ENCODE measurements at places on chromosomes 11 and 22.

- H3K27me3 ChIP-seq, result no peaks in the 10 kb centered on the region
- peak overlapping the region; percentile 39 for H3K27ac ChIP-seq
- H3K4me3 ChIP-seq, result peak overlapping the region; percentile 32
Observed at GRCh38 chr22:20418211-20418788, 19.3 kb downstream of the SCARF2 start.

DNA sequence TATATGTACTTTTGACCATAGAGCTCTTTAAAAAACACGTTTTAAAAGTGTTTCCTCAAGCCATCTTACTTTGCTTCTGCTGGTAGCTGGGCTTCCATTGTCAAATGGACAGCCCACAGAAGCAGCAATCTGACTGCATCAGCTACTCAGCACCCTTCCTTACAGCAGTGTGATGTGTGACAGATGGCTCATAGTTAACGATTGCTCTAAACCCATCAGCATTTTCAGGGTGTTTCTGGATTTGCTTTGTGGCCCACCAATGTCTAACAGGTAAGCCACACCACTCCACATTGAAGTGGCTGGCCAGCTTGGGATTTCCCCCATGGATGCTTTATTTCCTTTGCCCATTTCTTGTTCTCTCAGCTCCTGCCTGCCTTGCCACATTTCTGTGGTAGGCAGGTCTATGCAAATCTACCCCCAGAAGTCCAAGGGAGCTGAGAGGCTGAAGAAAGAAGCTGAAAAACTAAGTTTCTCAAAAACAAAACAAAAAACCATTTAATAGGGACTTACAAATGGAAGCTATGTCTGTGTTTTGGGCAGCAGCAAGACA, 7.3 kb upstream of the FAR1 start:
- no peak for DNase-seq
- peaks cover 38% of the 10 kb centered on the region for H3K4me1 ChIP-seq
- no peaks in the 10 kb centered on the region for H3K27me3 ChIP-seq
- no peak overlapping the region for H3K4me3 ChIP-seq
- H3K36me3 ChIP-seq, result no peaks in the 10 kb centered on the region

DNA sequence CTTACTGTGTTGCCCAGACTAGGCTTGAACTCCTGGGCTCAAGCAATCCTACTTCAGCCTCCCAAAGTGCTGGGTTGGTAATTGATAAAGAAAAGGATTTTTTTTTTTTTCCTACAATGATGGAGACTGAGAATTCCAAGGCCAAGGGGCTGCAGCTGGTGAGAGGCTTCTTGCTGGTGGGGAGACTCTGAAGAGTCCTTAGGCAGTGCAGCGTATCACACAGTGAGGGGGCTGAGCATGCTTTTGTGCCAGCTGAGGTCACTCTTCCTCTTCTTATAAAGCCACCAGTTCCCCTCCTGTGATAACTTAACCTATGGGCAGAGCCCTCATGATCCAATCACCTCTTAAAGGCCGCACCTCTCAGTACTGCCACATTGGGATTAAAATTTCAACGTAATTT, 28.2 kb upstream of the CCDC81 start:
- DNase-seq, result no peak
- H3K27ac ChIP-seq, result no peak overlapping the region
- no peak overlapping the region for H3K4me3 ChIP-seq
- H3K27me3 ChIP-seq, result no peaks in the 10 kb centered on the region
- H3K4me1 ChIP-seq, result no peaks in the 10 kb centered on the region
- H3K36me3 ChIP-seq, result no peaks in the 10 kb centered on the region

GRCh38 chr11:43922295-43922648, 20.2 kb upstream of the C11orf96 start:
- no peak overlapping the region for H3K4me3 ChIP-seq
- H3K27ac ChIP-seq, result peak overlapping the region; percentile 60
- H3K36me3 ChIP-seq, result peaks cover 45% of the 10 kb centered on the region
- DNase-seq, result no peak
- H3K27me3 ChIP-seq, result no peaks in the 10 kb centered on the region

DNA sequence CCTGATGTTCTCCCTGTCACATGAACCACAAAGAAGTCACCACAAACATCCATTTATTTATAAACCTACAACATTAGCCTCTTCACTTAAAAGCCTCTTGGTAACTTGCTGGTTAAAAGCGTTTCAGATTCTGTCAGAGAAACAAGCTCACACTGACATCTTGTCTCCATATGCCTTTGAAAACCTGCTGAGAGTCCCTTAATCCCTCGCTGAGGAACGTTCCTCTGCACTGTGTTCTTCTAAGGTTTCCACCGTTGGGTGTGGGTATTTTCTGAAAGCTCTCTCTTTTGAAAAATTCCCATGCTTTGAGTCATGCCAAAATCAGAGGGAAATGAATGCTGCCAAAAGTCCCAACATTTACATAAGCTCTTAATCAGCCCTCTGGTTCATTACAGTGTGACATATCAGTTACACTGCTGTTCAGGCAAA, 149.8 kb downstream of the CCDC34 start:
- peak overlapping the region; percentile 54 for H3K27ac ChIP-seq
- no peak for DNase-seq
- H3K36me3 ChIP-seq, result no peaks in the 10 kb centered on the region
- H3K4me3 ChIP-seq, result no peak overlapping the region
- H3K27me3 ChIP-seq, result no peaks in the 10 kb centered on the region
- peaks cover 14% of the 10 kb centered on the region for H3K4me1 ChIP-seq

GRCh38 chr11:73564903-73565302, 33.0 kb downstream of the FAM168A start:
- H3K27ac ChIP-seq, result no peak overlapping the region
- H3K4me1 ChIP-seq, result peaks cover under 1% of the 10 kb centered on the region
- H3K36me3 ChIP-seq, result peaks cover 8% of the 10 kb centered on the region
- H3K4me3 ChIP-seq, result no peak overlapping the region

GRCh38 chr11:42249956-42250355, 790.5 kb upstream of the LRRC4C start:
- no peak overlapping the region for H3K27ac ChIP-seq
- no peak overlapping the region for H3K4me3 ChIP-seq

- DNase-seq, result no peak
- peaks cover 51% of the 10 kb centered on the region for H3K4me1 ChIP-seq
- no peak overlapping the region for H3K4me3 ChIP-seq
- H3K36me3 ChIP-seq, result no peaks in the 10 kb centered on the region
- no peaks in the 10 kb centered on the region for H3K27me3 ChIP-seq
Observed at GRCh38 chr22:23245799-23246136, 65.5 kb downstream of the BCR start.

GRCh38 chr11:86155200-86155844, 86.4 kb upstream of the PICALM start:
- no peak overlapping the region for H3K4me3 ChIP-seq
- H3K27me3 ChIP-seq, result no peaks in the 10 kb centered on the region
- H3K4me1 ChIP-seq, result peaks cover 15% of the 10 kb centered on the region
- no peak for DNase-seq

DNA sequence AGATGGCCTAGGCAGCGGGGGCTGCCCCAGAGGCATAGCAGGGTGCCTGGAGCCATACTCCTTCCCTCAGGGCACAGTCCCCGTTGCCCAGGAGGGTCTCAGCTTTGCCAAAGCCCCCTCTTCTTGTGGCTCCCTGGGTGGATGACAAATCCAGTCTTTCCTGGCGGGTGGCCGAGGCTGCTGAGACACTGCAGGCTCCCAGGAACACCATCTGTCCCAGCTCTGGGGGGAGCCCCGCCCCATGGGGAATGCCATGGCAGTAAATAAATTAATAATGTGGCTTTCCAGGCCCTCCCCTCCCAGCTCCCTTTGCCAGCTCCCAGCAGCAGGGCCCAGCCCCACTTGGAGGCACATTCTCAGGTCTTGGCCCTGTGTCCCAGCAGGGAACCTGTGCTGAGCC, 45.0 kb downstream of the PDE2A start:
- peak overlapping the region; percentile 3 for H3K27ac ChIP-seq
- H3K36me3 ChIP-seq, result no peaks in the 10 kb centered on the region
- H3K4me1 ChIP-seq, result peaks cover 100% of the 10 kb centered on the region
- H3K27me3 ChIP-seq, result no peaks in the 10 kb centered on the region

GRCh38 chr22:32411402-32411801, 645 bp downstream of the RTCB start:
- peaks cover 47% of the 10 kb centered on the region for H3K4me1 ChIP-seq
- peak overlapping the region; percentile 93 for H3K4me3 ChIP-seq
- peak overlapping the region; percentile 89 for H3K27ac ChIP-seq
- no peaks in the 10 kb centered on the region for H3K27me3 ChIP-seq

GRCh38 chr11:36492724-36493304, 17.3 kb downstream of the TRAF6 start:
- no peak for DNase-seq
- H3K4me1 ChIP-seq, result no peaks in the 10 kb centered on the region
- peaks cover 17% of the 10 kb centered on the region for H3K36me3 ChIP-seq
- H3K4me3 ChIP-seq, result no peak overlapping the region
- H3K27ac ChIP-seq, result no peak overlapping the region

All from esophagus squamous epithelium (tissue), 5 donors.